ENCODE measurements at places on chromosomes 4 and X.

DNA sequence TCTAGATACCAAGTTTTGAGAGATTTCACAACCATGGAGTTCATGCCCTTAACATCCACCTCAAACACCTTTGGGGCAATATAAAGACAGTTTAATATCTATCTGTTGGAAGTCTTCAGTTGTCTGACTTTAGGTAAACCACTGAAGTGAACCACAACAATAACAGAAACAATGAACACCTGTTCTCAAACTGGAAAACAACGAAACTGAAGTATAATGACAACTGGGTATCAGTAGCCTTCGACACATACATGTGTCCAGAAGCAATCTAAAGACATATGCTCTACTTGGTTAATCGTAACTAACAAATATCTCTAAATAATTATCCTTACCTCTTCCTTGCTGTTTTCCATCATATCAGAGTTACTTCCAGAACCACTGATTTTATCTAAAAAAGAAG lies 87.8 kb downstream of the ATRX start:
- DNase-seq, result no peak

- no peak for DNase-seq
These were observed 85.5 kb downstream of the STARD8 start for GRCh38 chrX:68732906-68733493.

DNA sequence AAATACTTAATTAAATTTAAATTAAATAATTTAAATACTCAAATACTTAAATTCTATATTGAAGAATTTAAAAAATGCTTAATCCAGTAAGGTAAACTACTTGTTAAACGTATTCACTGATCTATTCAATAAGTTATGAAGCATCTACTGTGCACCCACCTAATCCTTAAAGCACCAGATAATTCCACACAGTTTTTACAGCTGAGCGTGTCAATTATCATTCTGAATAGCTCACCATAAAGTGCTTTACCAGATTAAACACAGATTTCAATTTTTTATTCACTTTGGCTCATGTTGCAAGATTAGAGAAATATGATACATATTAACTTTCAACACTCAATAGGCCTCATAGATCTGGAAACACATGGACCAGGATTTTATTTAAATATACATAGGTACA lies 79.2 kb upstream of the DDIT4L start:
- DNase-seq, result no peak

DNA sequence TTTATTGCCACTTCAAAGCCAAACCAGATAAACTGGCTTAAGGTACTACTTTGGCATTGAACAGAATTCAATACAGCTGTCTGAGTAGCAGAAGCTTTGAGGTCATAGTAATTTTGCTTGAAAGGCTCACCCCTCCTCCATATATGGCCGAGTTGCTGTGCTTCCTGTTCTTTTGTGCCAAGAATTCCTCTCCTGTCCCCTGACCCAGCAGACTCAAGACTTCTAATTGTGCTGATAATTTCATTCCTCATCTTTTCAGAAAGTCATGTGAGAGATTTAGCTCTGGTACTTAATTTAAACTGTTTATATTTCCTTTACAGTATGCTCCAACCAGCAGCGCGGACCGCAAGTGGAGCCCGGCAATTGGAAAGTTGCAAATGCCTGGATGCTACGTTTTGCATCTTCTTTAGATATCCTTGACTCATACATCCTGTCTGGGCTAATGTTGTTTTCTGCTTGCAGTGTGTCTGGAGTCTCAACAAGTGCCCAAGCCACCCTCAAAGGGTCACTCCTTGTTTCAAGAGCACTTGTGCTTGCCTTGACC lies 373.4 kb downstream of the PDGFC start:
- DNase-seq, result no peak

- no peak for DNase-seq
These were observed 932 bp downstream of the GRIA2 start for GRCh38 chr4:157221426-157221894.

- no peak for DNase-seq
These were observed 31.0 kb downstream of the RAB40A start for GRCh38 chrX:103488332-103488731.

GRCh38 chr4:82866706-82867385 lies 24.1 kb downstream of the SEC31A start:
- DNase-seq, result no peak

DNA sequence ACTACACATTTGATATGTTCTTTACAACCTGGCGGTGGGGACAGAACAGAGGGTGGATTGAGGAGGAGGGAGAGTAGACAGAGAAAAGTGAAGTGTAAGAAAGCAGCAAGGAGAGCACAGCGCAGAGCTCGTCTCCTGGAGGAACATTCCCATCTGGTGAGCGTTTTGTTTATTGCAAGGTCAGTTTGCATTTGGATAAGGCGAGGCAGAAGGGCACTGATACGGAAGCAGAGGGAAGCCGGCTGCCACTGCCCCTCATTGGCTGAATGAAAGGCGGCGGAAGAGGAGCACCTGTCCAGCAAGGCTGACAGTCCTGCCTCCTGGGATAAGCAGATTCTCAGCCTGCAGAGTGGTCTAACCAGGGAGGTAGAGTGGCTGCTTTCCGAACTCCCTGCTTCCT lies 83.2 kb downstream of the GPR143 start:
- no peak for DNase-seq

DNA sequence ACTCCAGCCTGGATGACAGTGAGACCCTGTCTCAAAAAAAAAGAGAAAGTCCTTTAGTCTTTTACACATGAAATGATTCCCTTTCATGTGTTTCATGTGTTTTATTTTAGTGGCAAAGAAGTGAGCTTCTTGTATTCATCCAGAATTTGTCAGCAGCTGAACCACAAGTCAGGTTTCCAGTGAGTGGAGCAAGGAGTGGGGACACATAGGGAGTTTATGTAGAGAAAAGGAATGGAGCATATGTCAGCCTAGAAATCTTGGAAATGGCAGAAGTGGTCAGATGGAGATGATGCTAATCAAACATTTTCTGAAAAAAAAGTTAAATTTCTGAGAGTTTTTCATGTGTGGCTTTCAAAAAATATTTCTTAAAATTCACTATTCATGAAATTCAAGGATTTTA lies 383.0 kb upstream of the GATB start:
- no peak for DNase-seq

GRCh38 chrX:119948381-119948780 lies 4.8 kb upstream of the NKAP start:
- DNase-seq, result no peak

- no peak for DNase-seq
These were observed 17.0 kb downstream of the HELT start for GRCh38 chr4:185035284-185035683.

- no peak for DNase-seq
These were observed 26.0 kb downstream of the FAM53A start for GRCh38 chr4:1658146-1658545.

GRCh38 chrX:42988700-42989099 lies 210.7 kb upstream of the PPP1R2C start:
- DNase-seq, result no peak

GRCh38 chr4:107691378-107691777 lies 28.7 kb downstream of the PAPSS1 start:
- DNase-seq, result no peak

GRCh38 chrX:70301716-70302115 lies 11.8 kb downstream of the KIF4A start:
- DNase-seq, result no peak

- DNase-seq, result no peak
These were observed 62.3 kb upstream of the SCRG1 start for GRCh38 chr4:173461170-173461569.

GRCh38 chr4:139912445-139912844 lies 241.5 kb downstream of the MAML3 start:
- no peak for DNase-seq

DNA sequence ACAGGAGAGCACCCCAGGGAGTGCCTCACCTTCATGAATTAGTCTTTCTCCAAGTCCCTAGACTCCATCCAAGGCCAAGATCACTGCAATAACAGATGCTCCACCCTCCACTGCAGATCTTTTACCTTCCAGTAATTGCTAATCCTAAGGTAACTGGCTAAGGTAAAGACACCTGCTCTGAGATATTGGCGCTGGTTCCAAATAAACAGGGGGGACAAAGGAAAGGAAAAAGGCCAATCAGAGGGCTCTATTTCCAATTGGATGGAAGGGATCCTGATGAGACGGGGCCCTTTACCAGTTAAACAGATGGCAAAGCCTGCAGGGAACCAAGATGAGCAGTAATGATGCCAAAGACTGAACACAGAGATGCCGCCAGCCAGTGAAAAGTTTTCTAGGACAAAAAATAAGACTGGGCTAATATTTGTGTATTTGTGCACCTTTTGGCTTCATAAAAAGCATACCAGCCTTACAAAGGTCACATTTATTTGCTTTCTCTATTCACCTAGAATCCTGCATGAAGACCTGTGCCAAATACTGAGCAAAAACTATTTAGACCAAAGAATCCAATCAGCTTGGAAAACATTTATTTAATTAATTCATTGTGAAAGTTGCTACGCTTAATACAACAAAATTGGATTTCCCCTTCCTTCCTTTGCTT lies 148.5 kb downstream of the PPP3CA start:
- DNase-seq, result no peak

DNA sequence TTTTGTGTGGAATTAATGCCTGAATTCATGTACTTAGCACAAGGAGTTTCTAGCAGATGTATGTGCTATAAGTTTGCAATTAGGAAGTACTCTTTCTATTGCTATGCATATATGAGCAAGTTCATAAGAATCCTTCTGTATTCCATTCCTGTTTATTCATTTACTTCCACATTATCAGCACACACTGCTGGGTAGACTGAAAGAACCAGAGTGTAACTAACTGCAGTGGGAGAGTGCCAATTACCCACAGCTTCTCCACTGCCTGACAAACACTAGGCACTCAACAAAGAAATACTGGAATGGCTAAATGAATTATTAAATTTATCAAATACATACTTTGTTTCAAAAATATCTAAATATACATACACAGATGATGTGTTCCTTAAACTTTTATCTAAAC lies 219.6 kb downstream of the CAMK2D start:
- DNase-seq, result no peak

GRCh38 chr4:173333658-173334084 lies 487 bp downstream of the HMGB2 start:
- no peak for DNase-seq

DNA sequence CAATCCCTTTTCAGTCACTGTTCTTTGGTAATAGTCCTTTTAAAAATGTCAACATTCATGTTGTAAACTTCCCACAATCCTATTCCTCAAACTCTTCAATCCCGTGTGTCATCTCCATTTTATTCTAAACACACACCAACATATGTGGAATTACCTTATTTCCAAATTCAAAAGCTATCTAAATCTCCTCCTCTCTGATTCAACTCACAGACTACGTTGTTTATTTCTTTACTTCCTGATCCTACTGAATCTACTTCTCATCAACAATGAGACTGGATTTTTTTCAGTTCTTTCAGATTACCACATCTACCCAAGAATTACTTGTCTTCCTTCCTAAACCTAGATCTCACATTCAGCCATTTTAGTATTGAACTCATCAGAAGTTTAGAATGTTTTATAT lies 188.2 kb downstream of the GABRB1 start:
- no peak for DNase-seq

- no peak for DNase-seq
These were observed 19.9 kb upstream of the TMSB4X start for GRCh38 chrX:12954981-12955380.

GRCh38 chrX:30931920-30932319 lies 42.9 kb upstream of the TAB3 start:
- no peak for DNase-seq

DNA sequence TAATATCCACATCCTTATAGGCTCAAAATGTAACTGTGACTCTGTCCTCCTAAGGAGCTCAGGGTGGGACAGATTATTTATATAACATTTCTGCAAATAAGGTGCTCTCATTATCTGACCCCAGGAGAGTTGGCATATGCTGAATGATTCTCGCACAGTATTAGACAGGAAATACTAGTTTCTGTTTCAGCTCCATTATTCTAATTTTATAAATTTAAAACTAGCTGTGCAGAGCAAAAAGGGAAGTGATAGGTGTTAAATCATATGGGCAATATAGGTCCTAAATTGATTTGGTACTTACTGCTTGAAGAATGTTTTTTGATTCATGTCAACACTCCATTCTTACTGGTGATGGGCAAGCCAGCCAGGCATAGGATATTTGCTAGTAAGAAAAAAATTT lies 141.5 kb downstream of the GLRA2 start:
- no peak for DNase-seq

DNA sequence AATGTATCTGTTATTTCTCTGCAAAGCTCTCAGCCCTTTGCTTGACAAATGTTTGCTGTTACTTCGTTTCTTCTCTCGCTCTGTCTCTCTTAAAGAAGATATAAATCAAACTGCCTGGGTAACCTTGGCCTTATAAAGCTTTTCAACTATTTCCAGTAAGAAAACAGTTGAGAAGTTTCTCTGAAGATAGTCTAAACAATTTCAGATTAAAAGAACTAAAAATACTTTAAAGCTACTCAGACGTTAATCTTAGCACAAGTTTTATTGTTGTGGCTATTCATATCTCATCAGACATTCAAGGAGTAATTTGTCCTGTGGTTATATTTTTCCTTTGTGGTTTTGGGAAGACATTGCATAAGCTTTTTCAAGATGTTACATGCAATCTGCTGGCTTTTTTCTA lies 22.6 kb downstream of the HOPX start:
- DNase-seq, result no peak

- DNase-seq, result no peak
These were observed 495.9 kb upstream of the FAM241A start for GRCh38 chr4:111649308-111649707.

DNA sequence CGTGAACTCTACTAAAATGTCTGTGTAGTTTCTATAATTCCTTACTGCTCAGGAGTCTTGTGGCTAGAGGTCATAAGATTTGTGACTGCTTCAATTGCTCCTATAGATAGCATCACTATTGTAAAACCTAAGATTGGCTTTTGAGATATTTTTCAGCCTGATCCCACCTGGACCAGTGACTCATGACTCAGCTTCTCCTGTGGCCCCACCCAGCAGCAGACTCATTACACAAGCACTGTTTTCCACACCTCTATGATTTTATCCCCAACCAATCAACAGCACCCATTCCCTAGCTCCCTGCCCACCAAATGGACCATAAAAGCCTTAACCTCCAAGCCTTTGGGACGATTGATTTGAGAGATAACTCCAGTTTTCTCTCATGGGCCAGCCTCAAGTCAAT lies 1157.0 kb upstream of the INTU start:
- DNase-seq, result no peak

DNA sequence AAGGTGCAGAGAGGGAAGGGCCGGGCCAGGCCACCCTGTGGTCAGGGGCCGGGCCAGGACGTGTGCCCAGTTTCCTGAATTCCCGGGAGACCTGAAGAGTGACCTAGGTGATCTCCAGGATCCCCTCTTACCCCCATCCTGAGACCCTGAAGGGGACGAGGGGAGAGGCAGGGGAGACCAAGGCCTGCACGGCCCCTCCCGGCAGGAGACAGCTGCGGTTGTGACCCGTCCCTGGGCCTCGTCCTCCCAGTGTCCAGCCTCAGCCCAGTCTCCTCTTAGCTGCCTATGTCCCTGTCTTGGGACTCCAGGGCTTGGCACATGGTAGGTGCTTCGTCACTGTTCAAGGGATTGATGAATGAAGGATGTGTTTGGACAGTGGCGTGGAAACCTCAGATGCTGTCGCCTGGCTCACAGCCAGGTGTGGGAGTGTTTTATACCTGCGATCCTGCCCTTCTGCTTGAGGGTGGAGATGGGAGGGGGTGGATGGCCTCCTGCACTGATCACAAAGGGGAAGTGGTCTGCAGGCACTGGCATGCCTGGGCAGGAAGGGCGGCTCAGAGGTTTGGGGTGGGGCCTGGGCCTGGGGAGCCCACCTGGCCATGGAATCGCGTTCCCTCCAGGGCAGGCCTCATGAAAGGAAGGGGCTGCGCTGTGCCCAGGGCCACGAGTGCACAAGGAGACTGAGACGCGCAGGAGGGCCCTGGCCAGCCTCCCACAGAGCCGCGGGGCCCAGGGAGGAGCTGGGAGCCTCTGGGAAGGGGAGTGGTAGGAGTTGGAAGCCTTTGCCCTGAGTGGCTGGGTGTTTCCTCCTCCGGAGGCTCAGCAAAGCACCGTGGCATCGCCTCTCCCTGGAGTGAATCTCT lies 6.9 kb downstream of the SH3TC1 start:
- no peak for DNase-seq
